ENCODE measurements at places on chromosomes 16 and 17.

DNA sequence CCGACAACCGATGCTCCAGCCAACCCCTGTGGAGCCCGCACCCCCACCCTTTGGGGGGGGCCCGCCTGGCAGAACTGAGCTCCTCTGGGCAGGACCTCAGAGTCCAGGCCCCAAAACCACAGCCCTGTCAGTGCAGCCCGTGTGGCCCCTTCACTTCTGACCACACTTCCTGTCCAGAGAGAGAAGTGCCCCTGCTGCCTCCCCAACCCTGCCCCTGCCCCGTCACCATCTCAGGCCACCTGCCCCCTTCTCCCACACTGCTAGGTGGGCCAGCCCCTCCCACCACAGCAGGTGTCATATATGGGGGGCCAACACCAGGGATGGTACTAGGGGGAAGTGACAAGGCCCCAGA, 17.9 kb downstream of the NGFR start:
- DNase-seq, result no peak

GRCh38 chr17:34307110-34307509, 12.1 kb upstream of the CCL8 start:
- DNase-seq, result no peak

- no peak for DNase-seq
These were observed 8.2 kb upstream of the HS3ST3A1 start for GRCh38 chr17:13609941-13610340.

- DNase-seq, result no peak
These were observed 134.9 kb upstream of the CDH5 start for GRCh38 chr16:66231452-66232160.

- DNase-seq, result no peak
These were observed 40.6 kb downstream of the CPNE2 start for GRCh38 chr16:57133031-57133430.

- no peak for DNase-seq
These were observed 24.4 kb downstream of the TNFRSF13B start for GRCh38 chr17:16947470-16947869.

DNA sequence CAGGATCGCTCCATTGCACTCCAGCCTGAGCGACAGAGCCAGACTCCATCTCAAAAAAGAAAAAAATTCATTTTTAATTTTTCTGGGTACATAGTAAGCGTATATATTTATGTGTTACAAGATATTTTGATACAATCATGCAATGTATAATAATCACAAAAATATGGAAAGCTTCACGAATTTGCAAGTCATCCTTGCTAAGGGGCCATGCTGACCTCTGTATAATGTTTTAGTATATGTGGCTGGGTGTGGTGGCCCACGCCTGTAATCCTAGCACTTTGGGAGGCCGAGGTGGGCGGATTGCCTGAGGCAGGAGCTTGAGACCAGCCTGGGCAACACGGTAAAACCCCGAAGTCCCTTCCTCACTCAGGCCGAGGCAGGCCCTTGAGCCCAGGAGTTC, 16.9 kb downstream of the FBRS start:
- no peak for DNase-seq

- no peak for DNase-seq
These were observed 14.7 kb downstream of the RNF43 start for GRCh38 chr17:58402679-58403078.

DNA sequence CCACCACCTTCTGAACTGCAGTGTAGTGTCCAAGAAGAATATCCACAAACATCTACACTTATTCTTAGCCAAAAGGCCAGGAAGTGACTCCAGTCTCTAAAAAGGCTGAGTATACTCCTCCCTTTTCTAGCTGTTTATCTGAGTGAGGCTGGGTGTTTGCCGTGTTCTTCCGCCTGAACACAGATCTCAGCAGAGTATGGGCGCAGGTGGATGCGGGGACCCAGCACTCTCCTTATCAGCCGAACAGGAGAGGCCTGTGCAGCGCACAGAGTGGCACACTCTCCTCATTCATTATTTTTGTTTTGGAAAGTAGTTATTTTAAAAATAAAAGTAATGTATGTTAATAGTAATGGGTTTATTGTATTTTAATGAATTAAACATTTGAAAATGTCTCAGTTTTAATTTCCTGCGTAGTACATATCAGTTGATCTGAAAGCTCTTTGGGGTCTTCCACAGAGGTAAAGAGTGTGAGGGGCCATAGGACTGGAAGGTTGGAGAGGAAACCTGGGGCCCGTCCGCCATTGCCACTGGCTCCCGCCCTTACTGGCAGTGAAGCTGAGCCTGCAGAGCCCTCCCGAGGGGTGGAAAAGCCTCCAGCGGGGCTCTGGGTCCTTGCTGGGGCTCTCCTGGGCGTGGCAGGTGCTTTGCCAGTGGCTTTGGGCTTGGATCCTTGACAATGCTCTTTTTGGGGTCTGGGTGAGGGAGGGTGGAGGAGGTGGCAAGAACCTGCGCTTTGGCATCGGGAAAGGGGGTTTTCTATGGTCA, 53.8 kb downstream of the PDPK1 start:
- no peak for DNase-seq

GRCh38 chr17:8681170-8681949, 50.8 kb upstream of the MYH10 start:
- no peak for DNase-seq

DNA sequence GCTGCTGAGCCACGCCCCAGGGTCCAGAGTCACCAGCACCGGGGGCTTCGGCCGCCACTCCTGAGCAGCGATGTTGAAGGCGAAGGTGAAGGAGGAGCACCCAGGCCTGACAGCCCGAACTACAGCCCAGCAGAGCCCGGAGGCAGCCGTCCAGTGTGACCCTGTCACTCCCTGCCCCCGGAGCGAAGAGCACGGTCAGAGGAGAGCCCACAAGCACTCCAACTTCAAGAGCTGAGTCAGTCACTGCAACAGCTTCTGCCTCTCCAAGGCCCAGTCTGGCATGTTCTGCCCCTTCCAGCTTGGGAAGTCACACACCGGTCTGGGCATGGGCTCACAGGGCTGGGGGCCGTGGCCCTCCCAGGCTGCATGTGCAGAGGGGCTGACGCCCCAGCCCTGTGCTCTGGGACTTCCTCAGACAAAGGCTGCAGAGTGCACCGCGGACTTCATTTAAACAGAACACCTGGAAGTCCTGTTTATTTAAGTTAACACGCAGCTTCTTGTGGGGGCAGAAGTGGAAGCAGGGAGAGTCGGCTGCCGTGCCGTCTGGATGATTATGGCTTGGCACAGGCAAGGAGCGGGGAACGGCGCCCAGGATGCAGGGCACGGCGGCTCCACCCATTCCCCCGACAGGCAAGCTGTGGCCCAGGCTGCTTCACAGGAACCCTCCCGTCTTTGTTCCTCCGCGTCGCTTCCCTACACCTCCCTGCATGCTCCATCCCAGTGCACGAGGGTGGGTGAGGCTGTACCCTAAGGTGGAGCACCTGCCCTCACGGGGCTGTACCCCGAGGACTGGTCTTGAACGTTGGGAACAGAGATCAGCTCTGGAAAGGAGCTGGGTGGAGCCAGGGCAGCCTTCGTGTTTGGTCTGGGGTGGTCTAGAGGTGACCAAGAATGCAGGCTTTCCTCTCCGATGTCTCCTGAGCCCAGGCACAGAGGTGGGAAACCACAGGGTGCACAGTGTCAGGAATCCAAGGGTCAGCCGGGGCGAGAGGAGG, 68.9 kb upstream of the METRNL start:
- no peak for DNase-seq

- no peak for DNase-seq
These were observed 1.9 kb upstream of the CD68 start for GRCh38 chr17:7577327-7578199.

- no peak for DNase-seq
These were observed 623 bp downstream of the MBTPS1 start for GRCh38 chr16:84115919-84116719.

- no peak for DNase-seq
These were observed 63.2 kb upstream of the TRAP1 start for GRCh38 chr16:3780570-3780969.

DNA sequence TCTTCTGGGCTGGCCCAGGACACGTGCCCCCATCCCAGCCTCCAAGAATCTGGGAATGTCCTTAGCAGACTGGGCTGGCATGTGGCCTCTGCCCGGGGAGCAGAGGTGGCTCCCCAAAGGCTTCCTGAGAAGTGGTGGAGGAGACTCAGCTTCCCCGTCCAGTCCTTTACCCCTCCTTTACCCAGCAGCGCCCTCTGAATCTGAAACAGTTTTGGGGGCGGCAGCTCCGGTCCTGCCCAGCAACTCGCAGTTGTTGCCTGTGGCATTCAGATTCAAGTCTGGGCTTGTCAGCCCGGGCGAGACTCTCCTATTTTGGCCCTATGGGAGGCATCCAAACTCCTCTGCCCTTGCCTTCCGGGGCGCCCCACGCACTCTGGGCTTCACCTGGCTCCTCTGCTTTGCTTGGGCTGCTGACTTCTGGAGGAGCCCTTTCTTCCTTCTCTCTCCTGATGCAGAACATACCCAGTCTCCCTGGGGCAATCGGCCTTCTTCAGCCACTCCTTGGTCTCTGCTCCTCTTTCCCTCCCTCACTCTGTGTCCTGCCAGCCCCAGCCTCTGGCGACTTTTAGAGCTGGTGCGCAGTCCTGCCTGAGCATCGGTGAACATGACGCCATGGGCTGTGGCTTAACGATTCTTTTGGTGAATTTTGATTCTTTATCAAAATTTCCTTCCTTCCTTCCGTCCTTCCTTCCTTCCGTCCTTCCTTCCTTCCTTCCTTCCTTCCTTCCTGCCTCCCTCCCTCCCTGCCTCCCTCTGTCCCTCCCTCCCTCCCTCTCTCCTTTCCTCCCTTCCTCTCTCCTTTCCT, 55.2 kb downstream of the CMIP start:
- no peak for DNase-seq

GRCh38 chr16:66653581-66654350, 42.8 kb downstream of the CMTM4 start:
- no peak for DNase-seq

- peak; percentile 80 for DNase-seq
These were observed at the start of gene IFI35 for GRCh38 chr17:43006639-43007551. Gene IFI35 (plus strand): TSS chr17:43006784. CDS start chr17:43006948, 164 bp downstream.

DNA sequence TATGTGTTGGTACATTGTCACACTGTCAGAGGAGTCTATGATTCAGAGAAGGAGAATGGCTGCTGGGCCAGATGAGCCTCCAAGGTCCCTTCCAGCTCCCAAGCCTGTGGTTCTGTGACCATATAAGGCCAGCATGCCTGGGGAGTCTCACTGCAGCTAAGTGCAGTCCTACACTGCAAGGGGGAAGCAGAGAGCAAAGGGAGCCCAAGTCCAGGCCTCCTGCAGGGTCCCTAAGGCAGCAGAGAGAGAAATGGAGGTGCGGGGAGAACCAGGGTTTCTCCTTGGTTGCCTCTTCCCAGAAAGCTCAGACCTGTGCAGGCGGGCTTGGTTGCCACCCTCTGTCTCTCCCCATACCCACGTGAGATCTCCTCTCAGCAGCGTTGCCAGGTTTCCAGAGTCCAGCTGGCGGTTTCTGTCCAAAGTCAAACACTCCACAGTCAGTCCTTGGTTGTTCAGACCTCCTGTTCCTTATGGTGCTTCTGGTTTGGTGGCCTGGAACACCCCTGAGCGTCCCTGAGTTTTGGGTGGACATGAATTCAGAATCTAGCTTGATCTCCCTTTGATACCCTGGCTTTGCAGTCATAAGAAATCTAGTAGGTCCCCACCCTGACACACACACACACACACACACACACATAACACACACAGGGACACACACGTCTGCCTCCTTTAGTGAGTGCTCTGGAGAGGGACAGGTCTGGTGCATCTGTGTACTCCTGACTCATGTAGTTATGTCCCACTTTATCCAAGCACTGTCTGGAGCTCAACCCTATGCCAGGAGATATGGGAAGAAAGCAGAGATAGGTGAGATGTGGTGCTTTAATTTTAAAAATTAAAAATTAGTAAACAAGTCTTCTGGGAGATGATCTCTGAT, 78.8 kb downstream of the GNAO1 start:
- DNase-seq, result no peak

- DNase-seq, result no peak
These were observed 482.7 kb upstream of the EEF2KMT start for GRCh38 chr16:5580296-5580695.

GRCh38 chr17:75927286-75927922, 13.4 kb downstream of the FBF1 start:
- DNase-seq, result no peak

GRCh38 chr16:14529010-14529669, 100.9 kb downstream of the PARN start:
- DNase-seq, result peak; percentile 25

GRCh38 chr16:24555346-24555872, 16.0 kb downstream of the RBBP6 start:
- DNase-seq, result no peak
